ENCODE measurements at places on chromosomes 4 and X.
A peak's percentile ranks its signal among the peaks of the same experiment; 100 is the strongest.

DNA sequence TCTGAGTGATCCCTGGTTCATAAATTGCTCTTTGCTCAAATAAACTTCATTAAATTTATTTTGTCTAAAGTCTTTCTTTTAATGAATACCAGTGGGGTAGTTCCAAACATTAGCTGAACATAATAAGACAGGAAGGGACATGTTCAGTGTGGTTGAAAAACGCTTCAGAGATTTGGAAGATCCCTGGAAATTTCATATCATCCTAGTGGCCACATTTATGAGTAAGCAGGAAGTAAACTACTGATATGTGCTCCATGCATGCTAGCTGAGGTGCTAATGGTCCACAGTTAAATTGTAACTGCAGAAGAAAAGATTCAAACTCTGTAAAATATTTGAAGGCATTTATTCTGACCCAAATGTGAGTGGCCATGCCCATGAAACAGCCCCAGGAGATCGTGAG is 1328.7 kb downstream of the ADGRL3 start:
- DNase-seq: no peak

GRCh38 chr4:35526456-35526855 is 717.9 kb downstream of the ARAP2 start:
- no peak for DNase-seq

DNA sequence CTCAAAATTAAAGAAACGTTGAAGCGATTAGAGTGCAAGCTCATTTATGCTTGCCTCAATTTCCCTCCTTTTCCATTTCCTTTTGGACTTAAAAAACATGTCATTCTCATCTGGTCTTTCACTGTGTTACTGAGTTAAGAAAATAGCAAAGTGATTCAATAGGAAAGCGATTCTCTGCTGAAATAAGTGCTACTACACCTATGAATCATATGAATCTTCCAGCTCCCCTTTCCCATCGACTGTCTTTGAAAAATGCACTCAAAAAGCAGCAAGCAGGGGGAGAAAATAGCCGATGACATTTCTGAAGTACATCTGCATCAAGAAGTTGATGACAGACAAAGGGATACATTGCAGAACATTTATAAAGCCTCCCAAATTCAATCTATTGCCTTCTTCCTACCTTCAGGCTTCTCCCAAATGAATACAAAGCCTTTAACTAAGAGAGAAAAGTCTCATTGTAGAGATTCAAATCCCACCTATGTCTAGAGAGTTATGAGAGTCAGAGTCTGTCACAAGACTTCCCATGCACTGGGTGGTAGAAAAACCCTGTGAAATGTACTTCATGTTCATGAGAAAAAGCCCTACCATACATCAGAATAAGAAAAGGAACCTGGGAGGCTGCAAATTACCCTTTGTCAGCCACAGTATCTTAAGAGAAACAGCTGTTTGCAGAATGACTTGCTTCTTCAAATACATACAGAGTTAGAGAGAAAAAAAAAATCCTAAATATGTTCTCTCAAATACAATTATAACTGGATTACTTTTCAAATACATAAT is 78.9 kb downstream of the MBNL3 start:
- DNase-seq: no peak

DNA sequence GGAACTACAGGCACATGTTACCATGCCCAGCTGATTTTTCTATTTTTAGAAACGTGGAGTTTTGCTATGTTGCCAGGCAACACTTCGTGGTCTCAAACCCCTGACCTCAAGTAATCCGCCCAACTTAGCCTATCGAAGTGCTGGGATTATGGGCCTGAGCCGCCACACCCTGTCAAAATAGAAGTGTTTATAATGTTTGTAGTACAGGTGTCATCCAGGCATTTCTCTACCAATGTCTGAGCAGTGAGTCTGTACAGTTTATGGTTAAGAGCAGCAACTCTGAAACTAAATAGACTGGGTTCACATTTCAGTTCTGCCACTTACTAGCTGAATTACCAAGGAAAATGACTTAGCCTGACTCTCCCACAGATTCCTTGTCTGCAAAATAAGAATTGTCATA is 460.4 kb upstream of the GALNT7 start:
- no peak for DNase-seq

DNA sequence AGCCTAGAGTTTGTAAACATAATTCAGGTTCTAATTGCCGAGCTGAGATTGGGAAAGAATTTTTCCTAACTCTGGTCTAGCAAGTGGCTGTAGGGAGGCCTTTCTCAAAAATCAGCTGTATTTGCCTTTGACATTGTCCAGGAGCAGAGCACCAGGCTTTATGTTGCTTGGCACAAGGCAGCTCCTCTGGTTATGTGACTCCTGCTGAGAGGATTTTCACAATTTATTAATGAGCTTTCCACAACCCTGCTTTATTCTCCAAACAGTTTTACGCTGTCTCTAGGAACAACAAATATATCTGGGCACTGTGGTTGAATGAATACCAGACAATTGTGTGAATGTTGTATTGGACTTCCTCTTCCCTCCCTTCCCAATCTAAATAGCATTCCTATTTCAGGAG is 14.9 kb downstream of the LSM6 start:
- DNase-seq: no peak

- no peak for DNase-seq
Observed at GRCh38 chrX:10177601-10178000, 20.8 kb downstream of the CLCN4 start.

GRCh38 chrX:13716455-13716854 is 18.0 kb downstream of the TRAPPC2 start:
- DNase-seq: no peak

DNA sequence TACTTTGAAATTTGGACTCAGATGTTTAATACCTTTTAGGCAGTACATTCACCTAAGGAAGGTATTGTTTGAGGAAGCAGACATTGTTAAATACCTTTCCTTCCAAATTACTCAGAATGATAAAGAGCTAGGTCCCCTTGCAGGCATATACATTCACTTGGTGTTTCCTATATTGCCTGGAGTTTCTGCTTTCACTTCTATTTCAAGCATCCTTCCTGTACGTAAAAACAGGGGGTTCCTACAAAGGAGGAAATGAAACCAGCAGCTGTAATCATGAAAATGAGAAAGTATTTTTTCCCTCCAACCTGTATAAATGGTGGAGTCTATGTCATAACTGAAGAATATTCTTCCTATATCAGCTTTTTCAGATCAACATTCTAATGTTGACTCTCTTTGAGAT is 90.4 kb upstream of the RASGEF1B start:
- no peak for DNase-seq

DNA sequence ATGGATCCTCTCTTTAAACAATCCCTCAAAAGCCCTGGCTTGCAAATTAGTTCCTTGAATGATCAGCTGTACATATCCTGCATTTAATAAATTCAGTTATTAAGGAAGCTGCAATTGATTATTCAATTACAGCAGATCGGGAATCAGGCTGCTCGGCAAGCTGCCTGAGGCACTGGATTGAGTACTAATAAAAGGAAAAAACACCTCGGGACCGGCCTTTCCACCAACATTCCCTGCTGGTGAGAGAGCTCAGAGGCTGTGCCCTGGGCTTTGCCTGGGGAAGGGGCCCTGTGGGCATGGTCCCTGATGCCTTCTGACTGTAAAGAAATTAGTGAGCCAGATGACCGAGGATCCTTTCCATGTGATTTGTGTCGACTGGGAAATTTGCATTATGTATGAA is 69.2 kb downstream of the SORCS2 start:
- no peak for DNase-seq

GRCh38 chrX:11282043-11282442 is 11.2 kb upstream of the AMELX start:
- DNase-seq: no peak

- DNase-seq: peak; percentile 12
Observed at GRCh38 chrX:45632506-45632905, 431.8 kb upstream of the DIPK2B start.

GRCh38 chr4:78706302-78706701 is 69.8 kb upstream of the BMP2K start:
- DNase-seq: no peak

DNA sequence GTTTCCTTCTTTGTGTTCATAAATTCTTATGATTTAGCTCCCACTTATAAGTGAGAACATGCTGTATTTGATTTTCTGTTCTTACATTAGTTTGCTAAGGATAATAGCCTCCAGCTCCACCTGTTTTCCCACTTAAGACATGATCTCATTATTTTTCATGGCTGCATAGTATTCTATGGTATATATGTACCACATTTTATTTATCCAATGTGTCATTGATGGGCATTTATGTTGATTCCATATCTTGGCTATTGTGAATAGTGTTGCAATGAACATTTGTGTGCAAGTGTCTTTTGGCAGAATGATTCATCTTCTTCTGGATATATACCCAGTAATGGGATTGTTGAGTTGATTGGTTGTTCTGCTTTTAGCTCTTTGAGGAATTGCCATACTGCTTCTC is 1234.8 kb downstream of the ADGRL3 start:
- DNase-seq: no peak

DNA sequence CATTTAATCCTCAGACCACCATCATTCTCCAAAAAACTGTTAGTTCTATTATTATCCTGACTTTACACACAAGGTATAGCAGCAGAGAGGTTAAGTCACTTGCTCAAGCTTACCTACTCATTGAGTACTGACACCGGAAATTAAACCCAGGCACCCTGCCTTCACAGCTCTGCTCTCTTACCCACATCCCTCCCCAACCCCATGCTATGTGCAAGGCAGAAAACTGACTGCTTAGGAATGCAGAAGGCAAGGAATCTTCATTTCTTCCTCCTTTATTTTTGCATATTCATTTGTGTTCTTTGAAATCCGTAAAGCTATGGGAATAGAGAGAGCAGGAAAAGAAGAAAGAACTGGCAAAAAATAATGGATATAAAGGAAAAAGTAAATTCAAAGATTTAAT is 261.8 kb downstream of the PAPSS1 start:
- DNase-seq: no peak

DNA sequence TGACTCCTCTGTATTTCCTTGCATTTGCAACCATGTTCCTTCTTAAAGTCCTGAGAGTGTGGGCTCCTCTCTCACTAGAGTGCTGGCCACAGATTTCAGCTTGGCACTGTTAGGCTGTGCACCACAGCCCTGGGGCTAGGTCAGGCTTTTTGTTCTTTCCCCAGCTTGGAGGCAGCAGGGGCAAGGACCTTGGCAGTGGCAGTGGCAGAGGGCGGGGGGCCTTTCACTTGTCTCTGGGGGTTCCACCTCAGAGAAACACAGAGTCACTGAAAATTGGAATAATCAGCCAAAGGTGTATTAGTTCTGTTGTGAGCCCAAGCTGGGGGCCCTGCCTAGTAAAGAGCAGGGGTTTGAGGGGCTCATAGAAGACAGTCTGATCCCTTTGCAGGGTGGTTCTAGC is 142.8 kb upstream of the CT83 start:
- DNase-seq: no peak

- DNase-seq: no peak
Observed at GRCh38 chr4:99848591-99849001, 32.0 kb downstream of the DAPP1 start.

DNA sequence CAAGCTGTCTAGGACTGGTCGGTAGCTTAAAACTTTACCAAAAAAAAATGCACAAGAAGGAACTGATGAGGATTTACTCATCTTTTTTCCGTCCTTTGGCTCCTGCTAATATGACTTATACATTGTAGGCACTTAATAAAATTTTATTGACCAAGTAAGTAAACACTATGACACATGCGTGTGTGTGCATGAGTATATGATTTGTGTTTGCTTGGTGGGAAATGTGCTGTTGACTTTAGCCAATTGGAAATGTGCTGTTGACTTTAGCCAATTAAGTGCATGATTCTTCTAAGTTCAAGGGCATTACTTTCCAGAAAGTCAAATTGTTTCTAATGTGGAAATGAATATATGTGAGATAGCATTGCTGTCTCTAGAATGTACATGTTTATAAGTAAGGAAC is 78.3 kb downstream of the FIP1L1 start:
- no peak for DNase-seq

- no peak for DNase-seq
Observed at GRCh38 chrX:68719904-68720614, 72.6 kb downstream of the STARD8 start.

DNA sequence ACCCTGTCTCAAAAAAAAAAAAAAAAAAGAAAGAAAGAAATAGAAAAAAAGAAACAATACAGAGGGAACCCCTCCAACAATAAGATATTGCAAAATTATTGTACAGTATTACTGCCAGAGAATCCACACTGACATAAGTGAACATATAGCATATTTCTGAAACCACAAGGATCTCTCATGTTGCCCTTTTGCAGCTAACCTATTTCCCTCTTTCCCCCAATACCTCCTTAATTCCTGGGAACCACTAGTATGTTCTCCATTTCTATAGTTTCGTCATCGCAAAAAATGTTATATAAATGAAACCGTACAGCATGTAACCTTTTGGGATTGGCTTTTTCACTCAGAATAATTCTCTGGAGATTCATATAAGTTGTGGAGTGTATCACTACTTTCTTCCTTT is 20.0 kb upstream of the BMP2K start:
- DNase-seq: no peak

- no peak for DNase-seq
Observed at GRCh38 chrX:97876697-97877407, 993.1 kb downstream of the RPA4 start.

DNA sequence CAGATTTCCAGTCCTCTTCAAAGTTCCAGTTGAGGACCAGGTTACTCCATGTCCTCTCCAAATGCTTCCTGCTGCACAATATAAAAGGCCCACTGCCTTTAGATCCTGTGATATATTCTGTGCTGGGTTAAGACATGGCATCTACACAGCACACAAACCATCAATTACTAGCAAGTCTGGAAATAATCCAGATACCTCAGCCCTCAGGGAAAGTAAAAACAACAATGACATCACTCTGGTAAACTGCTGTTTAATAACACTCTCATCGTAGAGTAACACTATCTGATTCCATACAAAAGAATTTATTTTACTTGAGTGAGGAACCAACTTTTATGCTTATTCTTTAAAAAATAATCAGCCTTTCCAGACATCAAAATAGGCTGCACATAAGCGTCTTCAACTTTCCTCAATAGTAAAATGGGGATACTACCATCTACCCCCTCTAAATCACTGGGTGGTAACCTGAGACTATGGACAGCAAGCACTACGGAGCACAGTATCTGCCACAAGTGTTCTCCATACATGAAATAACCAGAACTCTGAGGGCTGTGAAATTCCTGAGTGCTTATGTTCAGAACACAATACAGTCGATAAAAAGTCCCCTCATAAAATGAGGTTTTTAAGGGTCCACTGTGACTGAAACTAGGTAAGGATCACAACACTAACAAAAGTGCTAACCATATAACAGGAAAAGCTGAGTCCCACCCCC is 53.4 kb downstream of the ABCG2 start:
- no peak for DNase-seq

GRCh38 chr4:41110050-41110449 is 104.3 kb downstream of the APBB2 start:
- DNase-seq: no peak

- no peak for DNase-seq
Observed at GRCh38 chr4:81827577-81828202, 356.0 kb upstream of the RASGEF1B start.

- DNase-seq: no peak
Observed at GRCh38 chrX:3950373-3950772, 236.9 kb upstream of the PRKX start.

DNA sequence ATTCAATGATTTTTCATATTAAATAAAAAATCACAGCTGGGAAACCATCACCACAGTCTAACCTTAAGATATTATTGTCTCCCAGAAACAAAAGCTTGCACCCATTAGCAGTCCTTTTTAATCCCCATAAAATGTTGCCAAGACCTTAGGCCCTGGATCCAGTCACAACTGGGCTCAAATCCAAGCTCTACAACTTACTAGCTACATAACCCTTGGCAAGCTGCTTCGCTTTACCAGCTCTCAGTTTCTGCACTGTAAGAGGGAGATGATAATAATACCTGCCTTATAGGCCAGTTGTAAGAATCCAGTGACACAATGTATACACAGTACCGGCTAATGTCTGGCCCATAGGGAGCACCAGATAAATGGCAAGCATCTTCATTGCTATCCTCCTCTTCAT is 400.9 kb upstream of the FGF13 start:
- DNase-seq: no peak

Measured in WTC11 (cell line).